ENCODE measurements at places on chromosomes 2 and 18. TPM values are rescaled to one million over a fixed set of nuclear protein-coding genes. Genes with fewer than 3 reads are reported as not detected.

The TEKT4 gene
- not detected for total RNA-seq

The CYS1 gene
- 2.1 TPM for total RNA-seq

The ABI2 gene
- 15.8 TPM for total RNA-seq

The ERBB4 gene
- total RNA-seq: not detected

The RAX gene
- total RNA-seq: not detected

The CASP8 gene
- total RNA-seq: 8.9 TPM

The C2orf78 gene
- total RNA-seq: not detected

The IHH gene
- total RNA-seq: not detected

The TRAF3IP1 gene
- total RNA-seq: 7.6 TPM

The IL1RL1 gene
- total RNA-seq: 11.6 TPM

The PLEKHM3 gene
- total RNA-seq: 4.9 TPM
